Left colon (tissue), 2 donors: ENCODE measurements at places on chromosomes 6 and 20. TPM values are rescaled to one million over a fixed set of nuclear protein-coding genes. Genes with fewer than 3 reads are reported as not detected.

ADGRF5 gene
- 3.8 TPM for total RNA-seq

CAP2 gene
- 3.4 TPM for total RNA-seq

GPSM3 gene
- 11.1 TPM for total RNA-seq

GID8 gene
- 37.7 TPM for total RNA-seq

DNA sequence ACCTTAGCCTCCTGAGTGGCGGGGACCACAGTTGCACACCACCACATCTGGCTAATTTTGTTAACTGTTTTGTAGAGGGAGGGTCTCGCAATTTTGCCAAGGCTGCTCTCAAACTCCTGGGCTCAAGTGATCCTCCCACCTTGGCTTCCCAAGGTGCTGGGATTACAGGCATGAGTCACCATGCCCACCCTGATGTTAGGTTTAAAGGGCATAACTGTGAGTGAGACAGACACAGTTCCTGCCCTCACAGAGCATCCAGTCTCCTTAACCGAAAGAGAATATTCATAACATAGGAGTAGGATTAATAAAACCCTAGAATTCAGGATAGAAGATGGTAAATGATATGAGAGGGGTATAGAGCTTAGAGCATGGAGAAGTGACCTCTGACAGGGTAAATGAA is 3.1 kb upstream of the SPATA2 start:
- DNase-seq, result no peak

- DNase-seq, result no peak
Observed at GRCh38 chr20:44635877-44636276, 15.6 kb downstream of the ADA start.

DNA sequence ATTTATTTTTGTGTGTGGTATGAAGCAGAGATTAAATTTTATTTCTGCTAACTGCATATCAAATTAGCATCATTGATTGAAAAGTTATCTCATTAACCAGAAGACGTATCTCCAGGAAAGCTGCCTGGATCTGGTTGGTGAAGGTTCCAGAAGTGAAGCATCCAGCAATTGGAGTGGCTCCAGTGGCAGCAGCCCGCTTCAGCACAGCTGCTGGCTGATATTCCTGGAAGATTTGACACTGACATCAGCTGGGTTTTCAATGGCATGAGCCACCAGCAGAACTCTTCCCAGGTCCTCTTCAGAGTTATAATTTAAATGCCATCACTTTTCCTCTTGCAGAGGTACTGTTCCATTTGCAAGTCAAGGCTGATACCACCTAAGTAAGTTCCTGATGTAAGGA is 363.5 kb downstream of the BCKDHB start:
- no peak for DNase-seq

DNA sequence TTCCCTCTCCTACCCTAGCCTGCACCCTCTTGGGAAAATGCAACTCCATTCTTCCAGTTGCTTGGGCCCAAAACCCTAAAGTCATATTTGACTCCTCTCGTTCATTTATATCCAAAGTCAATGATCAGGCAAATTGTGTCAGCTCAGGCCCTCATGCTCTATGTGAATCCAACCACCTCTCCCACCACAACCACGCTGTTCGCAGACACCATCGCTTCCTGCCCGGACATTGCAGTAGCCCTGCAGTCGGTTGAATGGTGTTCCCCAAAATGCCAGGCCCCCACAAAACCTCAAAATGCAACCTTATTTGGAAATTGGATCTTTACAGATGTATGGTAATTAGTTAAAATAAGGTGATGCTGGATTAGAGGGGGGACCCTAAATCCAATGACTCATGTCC is 98.3 kb downstream of the PREX1 start:
- no peak for DNase-seq

GRCh38 chr20:35821807-35822242 is 50.0 kb downstream of the PHF20 start:
- no peak for DNase-seq

GRCh38 chr20:1669304-1669703 is 11.7 kb upstream of the SIRPG start:
- no peak for DNase-seq
